ENCODE measurements at places on chromosomes 1 and 21. TPM values are rescaled to one million over a fixed set of nuclear protein-coding genes. Genes with fewer than 3 reads are reported as not detected.

Gene VSIG8
- total RNA-seq = not detected

Gene HUNK
- total RNA-seq = not detected

Gene CRYBG2
- not detected for total RNA-seq

Gene SPRR4
- total RNA-seq = not detected

Gene WNT2B
- total RNA-seq = 0.67 TPM

Gene PCAT6
- total RNA-seq = 0.99 TPM

Gene CHIT1
- total RNA-seq = 5.0 TPM

Gene MRPL55
- 82.8 TPM for total RNA-seq

DNA sequence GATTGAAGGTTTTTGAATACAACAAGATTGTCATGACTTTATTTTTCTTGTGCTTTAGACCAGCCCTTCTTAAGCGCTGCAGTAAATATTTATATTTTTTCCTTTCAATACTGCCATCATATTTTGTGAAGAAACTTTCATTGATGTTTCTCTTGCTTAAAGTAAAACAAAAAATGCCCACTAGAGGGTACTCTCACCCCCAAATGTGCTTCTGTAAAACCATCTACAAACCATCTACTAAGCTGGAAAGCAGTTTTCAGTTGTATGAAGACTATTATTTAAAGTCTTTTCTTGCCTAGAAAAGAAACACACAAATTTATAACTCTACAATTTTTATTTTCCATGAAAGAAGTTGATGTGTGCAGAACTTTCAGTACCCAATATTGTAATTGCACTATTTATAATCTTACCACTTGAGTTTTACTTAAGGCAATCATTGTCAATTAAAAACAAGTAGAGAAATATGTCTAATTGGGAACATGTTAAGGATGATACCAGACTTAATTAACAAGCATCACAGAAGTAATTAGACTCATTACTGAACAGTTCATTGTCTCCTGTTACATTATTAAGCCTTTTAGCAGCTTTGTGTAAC lies 10.7 kb downstream of the LEPR start:
- peak; percentile 72 for DNase-seq

DNA sequence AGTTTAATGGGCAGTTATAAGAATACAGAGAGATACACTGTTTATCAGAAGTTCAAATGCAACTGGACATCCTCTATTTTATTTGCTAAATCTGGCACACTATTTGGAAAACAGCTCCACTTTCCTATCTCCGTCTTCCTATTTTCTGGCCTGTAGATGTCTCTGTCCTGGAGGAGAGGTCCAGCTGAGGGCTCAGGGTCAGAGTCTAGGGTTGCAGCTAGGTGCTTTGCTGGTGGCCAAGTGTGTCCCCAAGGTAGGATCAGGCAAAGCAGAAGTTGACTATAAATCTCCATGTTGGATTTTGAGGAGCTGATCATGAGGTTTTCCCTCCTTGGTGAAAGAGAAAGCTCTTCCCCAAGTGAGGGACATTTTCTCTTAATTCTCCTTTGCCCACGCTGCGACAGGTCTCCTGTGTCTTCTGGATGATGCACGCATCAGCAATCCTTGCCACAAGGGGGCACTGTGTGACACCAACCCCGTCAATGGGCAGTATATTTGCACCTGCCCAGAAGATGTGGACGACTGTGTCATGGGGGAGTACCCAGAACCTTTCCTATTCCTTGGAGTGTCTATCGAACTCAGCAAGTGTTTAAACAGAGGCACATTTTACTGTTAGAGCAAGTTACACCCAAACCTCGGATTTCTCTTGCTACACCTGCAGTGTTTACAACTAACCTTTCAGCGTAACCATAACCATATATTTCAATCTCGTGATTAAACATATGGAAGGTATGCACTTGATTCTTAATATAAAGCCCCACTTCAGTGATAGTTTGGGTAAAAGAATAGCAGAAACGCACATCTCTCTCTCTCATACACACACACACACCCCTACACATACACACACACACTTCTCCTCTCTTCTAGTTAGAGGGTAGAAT lies 10.2 kb downstream of the ADAM30 start:
- peak; percentile 35 for DNase-seq

- no peak for DNase-seq
These were observed 237.1 kb downstream of the VAV3 start for GRCh38 chr1:107727866-107728265.

DNA sequence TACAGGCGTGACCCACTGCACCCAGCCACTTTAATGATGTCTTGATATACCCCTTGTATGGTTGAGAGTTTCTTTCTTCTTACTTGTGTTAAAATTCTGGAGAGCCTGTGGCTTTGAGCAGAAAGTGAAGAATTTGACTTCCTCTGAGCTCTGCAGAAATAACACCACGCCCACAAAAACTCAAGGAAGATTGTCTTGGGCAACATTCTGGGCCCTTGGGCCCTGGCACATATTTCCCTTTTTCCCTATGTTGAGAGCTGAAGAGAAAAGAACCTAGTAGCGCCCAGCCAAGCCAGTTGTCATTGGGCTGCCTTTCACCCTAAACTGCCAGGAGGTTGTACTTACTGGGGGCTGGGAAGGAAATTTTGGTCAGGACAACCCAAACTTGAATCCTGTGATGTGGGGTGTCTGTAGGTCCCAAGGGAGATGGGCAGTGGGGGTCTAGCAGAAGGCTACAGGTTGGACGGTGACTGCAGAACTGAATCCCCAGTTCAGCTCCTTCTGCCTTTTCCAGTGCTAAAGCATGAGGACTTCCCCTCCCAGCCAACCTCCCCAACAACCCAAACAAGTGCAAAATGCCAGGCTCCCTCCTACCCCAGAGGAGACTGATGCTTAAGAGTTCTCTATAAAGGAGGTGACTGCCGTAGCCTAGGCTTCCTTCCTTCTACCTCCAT lies 11.7 kb upstream of the SNAPIN start:
- DNase-seq = no peak

DNA sequence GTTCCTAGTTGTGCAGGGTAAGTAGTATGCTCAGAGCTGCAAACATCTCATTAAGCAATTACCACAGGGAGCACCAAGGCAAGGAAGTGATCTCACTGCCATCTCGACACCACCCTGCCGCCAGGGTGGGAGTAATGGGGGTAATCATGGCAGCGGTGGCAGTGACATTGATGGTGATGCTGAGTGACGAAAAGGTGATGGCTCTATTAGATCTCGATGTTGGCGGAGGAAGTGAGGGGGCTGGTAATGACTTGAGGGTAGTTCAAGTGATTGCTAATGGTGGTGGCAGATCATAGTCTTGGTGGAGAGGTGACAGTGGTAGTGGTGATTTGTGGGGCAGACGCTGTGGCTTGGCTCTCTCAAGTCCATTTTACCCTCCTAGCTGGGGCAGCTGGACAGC lies 25.4 kb upstream of the TENT5B start:
- DNase-seq = no peak

- no peak for DNase-seq
These were observed 240.6 kb downstream of the NCAM2 start for GRCh38 chr21:21238629-21239400.

DNA sequence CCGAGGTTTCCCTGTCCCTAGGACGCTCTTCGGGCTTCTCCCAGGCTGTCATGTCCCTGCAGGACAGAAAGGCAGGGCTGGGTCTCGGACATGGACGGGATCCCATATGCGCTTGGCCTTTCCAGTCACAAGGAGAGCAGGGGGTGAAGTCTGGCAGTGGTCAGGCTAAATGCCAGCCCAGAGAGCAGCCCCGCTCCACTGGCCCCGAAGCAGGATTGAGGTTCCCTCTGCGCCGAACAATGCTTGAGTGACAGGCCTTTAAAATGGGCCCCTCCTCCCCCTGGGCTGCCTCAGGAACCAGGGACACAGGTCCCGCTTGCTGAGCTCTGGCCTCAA lies 12.7 kb downstream of the DRAXIN start:
- no peak for DNase-seq

DNA sequence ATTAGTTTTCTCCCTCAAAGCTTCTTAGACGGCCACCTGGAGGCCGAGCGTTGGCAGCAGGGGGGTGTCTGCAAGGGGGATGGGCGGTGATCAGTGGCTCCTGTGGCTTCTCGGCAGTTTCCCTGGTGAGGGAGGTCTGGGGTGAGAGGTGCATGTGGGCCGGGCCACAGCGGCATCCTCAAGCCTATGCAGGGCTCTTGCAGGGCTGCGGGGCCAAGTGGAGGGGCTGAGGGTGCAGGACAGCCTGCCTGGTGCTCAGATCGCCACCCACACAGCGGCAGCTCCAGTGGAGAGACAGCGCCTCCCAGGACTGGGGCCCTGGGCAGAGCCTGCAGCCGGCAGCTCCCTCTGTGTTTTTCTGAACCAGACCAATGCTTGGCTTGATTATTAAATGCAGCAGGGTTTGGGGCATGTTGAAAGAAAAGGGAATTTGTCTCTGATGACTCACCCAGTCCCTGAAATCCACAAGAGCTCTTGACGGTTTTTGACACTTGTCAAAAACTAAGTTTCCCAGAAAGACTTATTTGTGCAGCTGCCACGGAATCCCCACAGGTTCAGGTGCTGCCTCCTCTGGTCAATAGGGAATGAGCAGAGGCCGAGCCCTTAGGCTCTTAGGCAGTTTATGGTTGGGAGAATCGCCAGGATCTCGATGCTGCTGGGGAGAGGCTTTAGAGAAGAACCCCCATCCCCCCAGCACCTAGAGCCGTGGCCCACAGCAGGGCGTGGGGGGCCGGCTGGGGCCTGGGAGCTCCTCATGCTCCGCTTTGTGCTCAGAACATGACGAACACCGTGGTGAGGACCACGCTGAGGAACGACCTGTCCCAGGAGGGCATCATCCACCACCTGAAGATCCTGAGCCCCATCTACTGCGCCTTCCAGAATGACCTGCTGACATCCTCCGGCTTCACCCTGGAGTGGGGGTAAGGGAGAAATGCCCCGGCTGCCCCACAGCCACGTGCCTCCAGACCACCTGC lies 54.7 kb downstream of the UMODL1 start:
- DNase-seq = peak; percentile 40

- DNase-seq = no peak
These were observed 391.0 kb downstream of the OMA1 start for GRCh38 chr1:58155418-58156123.

GRCh38 chr1:54859700-54860391 lies 27.1 kb downstream of the DHCR24 start:
- DNase-seq = peak; percentile 37

- no peak for DNase-seq
These were observed 55.6 kb downstream of the DDR2 start for GRCh38 chr1:162687870-162688269.

DNA sequence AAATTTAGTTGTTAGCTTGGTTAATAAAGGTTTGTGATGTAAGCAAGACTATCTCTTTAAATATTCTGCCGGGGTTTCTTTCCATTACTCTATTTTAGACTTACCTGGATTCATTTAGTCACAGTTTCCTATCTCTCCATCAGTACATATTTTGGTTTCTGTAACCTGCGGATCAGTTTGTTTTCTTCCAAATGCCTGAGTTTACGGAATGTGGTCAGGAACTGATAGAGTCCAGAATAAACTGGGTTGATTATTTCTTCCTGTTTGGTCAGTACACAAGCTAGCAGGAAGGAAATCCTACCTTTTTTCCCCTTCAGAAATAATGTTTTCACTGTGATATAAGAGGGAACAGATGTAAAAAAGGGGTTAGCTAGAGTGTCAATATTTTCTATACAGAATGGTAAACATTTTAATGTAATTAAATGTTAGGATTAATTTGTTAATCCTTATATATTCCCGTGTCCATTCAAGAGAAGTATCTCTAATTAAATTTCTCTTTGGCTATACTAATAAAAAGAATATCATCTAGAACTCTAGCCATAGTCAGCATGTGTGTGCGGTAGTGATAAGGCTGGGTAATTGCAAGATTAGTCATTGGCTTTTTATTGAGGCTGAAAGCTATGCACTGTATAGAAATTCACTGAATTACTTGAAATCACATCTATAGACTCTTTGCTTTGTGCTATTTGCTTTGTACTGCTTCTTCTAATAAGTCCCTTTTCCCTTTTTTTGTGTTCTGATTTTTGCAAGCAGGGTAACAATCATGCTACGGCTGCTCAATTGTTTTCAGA lies 144.7 kb upstream of the ADGRL4 start:
- no peak for DNase-seq

GRCh38 chr1:225987491-225988316 lies 11.4 kb downstream of the SDE2 start:
- peak; percentile 46 for DNase-seq

DNA sequence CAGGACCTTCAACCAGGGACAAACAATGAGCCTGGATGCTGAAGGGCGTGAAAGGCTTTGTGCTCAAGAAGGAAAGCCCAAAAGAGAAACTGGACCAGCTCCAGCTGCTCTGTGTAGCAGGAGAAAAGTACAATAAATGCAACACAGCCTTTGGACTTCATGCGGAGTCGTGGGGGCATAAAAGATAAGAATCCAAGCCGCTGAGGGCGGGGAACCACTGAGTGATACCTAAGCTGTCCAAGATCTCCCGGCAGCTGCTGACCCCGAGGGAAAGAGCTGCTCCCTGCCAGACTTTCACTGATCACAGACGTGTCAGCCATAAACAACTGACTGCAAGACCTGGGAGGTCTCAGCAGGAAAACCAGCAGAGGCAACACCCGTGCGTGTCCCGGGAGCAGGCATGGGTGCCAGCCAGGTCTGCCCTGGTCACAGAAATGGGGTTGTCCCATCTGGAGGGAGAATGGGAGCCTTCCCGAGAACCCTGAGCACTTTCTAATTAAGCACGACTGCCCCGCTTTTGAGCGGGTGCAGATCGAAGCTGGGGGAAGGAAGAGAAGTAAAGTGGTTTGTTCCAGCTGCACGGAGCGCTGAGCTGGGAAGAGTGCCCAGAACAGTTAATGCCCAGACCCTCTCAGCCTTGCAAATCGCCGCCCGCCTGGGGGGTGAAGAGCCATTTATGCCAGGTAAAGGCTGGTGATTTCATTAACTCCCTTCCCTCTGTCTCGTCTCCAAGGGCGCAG lies 68.3 kb upstream of the TARDBP start:
- peak; percentile 46 for DNase-seq

GRCh38 chr1:61482170-61482734 lies 242.7 kb downstream of the TM2D1 start:
- DNase-seq = peak; percentile 5

- peak; percentile 76 for DNase-seq
These were observed at the start of gene PTGFR for GRCh38 chr1:78490861-78491450. Gene PTGFR, plus strand, starts transcription at chr1:78490974. Its CDS starts 1,770 bp downstream, at chr1:78492744.

- no peak for DNase-seq
These were observed 1.5 kb downstream of the TRNP1 start for GRCh38 chr1:26994787-26995517.

- DNase-seq = peak; percentile 67
These were observed 32.3 kb downstream of the CD160 start for GRCh38 chr1:145751491-145752037.

- DNase-seq = peak; percentile 24
These were observed 38.2 kb downstream of the NTPCR start for GRCh38 chr1:232988572-232989040.

DNA sequence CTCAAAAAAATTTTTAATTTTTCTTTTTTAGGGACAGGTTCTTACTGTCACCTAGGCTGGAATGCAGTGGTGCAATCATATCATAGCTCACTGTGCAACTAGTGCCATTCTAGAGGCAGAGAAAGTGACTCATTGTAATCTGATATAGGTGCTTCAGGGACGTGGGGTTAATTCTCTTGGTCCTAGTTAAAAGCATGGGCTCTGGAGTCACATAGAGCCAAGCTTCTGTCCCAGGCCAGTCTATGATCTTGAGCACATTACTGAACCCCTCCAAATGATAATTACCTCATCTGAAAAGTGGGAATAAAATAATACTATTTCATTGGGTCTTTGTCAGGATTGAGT lies 1.1 kb upstream of the ADIPOR1 start:
- peak; percentile 87 for DNase-seq

- DNase-seq = no peak
These were observed 13.8 kb upstream of the UBXN10 start for GRCh38 chr1:20172033-20172590.
